Renal cortical epithelial cell (primary cell): ENCODE measurements at places on chromosomes 11 and 22. TPM values are rescaled to one million over a fixed set of nuclear protein-coding genes. Genes with fewer than 3 reads are reported as not detected.

The GGTLC2 gene
- total RNA-seq = not detected in 2 replicates

The NLRP10 gene
- 0.40 and 0.69 TPM in 2 replicates for total RNA-seq

The PHF21B gene
- total RNA-seq = not detected in 2 replicates

The SAA4 gene
- 2.4 and 7.5 TPM in 2 replicates for total RNA-seq

The APOL4 gene
- not detected in 2 replicates for total RNA-seq

The DNAJB7 gene
- not detected in 2 replicates for total RNA-seq

The NOX4 gene
- total RNA-seq = 6.9 and 26.8 TPM in 2 replicates

The RFPL2 gene
- 0.10 TPM in 1 of 2 replicates, not detected in the other for total RNA-seq

The LDHA gene
- 1,349 and 2,674 TPM in 2 replicates for total RNA-seq

The GRM5 gene
- under 0.01 and 0.15 TPM in 2 replicates for total RNA-seq

The KLHL35 gene
- 0.70 and 3.1 TPM in 2 replicates for total RNA-seq

The FAR1 gene
- 41.0 and 81.3 TPM in 2 replicates for total RNA-seq

The C11orf42 gene
- total RNA-seq = not detected in 2 replicates

The SNX32 gene
- total RNA-seq = 0.40 TPM in 1 of 2 replicates, not detected in the other

The KRTAP5-10 gene
- not detected in 2 replicates for total RNA-seq

The C22orf23 gene
- 0.05 TPM in 1 of 2 replicates, not detected in the other for total RNA-seq

The CENATAC gene
- 9.0 and 23.3 TPM in 2 replicates for total RNA-seq

The IFITM10 gene
- 0.80 TPM in 1 of 2 replicates, not detected in the other for total RNA-seq

The OR51B2 gene
- total RNA-seq = not detected in 2 replicates

The HTR3A gene
- total RNA-seq = 0.35 TPM in 2 replicates

The P4HA3 gene
- total RNA-seq = 10.2 and 12.7 TPM in 2 replicates

The POTEH gene
- total RNA-seq = not detected in 2 replicates

The CDHR5 gene
- total RNA-seq = 0.15 TPM in 1 of 2 replicates, not detected in the other

The GGT5 gene
- 0.10 TPM in 1 of 2 replicates, not detected in the other for total RNA-seq

The BLID gene
- not detected in 2 replicates for total RNA-seq

The KRTAP5-8 gene
- total RNA-seq = not detected in 2 replicates

The SERHL2 gene
- total RNA-seq = 1.2 and 1.6 TPM in 2 replicates

The SNU13 gene
- 92.2 and 104 TPM in 2 replicates for total RNA-seq

The BCO2 gene
- 0.75 TPM in 1 of 2 replicates, not detected in the other for total RNA-seq

The HSPA8 gene
- total RNA-seq = 1,819 and 2,648 TPM in 2 replicates
